ENCODE measurements at places on chromosomes 5 and 9.

DNA sequence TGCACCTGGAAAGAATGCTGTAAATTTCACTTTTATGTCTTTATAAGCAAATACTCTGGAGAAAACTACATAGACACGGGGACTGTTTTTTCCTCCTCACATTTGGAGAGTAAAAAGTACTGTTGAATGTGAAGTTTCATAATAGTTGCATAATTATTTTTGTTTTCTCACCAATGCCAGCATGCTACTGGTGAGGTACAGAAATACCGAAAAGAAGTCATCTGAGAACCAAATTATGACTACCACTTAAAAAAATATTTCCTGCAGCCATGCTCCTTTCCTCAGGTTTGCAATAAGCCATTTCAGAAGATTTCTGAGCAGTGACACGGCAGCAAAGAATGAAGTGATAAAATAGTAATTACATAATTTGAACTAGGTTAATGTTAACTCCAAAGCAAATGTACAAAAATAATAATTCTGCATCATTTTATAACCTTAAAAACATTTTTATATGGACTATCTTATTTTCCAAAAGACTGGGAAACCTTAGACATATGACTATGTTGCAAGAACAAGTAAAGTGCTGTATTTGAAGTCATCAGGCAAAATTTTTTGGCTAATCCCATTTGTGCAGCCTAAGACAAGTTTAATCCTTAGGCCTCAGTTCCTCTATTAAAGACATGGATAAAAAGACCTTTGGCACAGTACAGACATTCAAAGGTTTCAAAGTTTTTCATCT, 144.7 kb downstream of the PCSK1 start:
- DNase-seq, result no peak

DNA sequence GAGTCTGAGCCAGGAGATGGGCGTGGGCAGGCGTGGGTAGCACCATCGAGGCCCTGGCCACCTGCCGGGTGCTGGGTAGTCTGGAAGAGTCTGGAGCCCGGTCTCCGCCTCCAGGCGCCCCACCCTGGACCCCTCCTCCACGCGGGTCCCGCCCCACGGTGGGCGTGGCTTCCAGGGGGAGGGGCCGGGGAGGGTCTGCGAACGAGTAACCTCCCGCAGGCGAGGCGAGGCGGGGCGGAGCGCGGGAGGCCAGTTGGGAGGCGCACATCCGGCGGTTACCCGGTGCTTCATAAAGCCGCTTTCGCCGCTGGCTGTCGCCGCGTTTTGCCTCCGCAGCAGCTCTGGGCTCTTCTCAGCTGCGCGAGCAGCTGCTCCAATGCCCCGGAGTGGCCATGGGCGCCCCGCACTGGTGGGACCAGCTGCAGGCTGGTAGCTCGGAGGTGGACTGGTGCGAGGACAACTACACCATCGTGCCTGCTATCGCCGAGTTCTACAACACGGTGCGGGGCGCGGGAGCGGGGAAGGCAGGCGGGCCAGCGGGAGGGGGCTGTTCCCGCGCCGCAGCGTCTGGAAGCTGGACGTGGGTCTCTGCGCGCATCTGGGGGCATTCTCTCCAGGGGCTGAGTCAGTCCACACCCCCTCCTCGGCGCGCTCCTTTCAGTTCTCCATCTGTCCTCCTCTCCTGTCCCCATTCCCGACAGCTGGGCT, at the start of gene ACER2:
Gene ACER2, plus strand, starts transcription at position 317 of the 708 bp plus-strand sequence. Its CDS starts 76 bp downstream, at position 393.
- peak; percentile 96 for DNase-seq

DNA sequence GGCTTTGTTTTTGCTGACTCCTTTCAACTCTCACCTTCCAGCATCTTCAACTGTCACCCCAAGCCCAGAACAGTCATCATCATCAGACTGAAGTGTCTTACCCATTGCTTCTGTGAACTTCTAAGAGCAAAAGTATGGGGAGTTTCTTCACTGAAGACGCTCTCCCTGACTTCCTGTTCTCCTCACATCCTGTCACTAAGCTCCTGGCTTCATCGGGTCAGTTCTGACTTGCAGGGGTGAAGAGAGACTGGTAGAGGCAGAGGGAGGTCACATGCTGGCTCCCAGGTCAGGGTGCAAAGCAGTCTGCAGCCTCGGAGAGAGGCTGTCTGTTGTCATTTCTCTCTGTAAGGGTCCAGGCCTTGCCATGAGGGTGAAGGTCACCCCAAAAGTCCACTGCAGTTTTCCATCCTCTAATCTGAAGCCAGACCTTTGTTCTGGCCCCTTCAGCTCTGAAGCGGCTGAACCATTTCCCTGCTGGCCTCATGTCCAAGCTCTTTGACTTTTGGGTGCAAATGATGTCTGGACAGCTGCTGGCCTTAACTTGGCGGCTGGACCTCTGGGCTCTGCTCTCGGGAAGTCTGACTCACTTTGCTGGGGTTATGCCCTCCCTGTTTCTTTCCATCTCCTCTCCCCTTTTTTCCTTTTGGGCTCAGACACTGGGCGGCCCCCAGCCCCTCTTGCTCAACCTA, 305.0 kb downstream of the RAB3C start:
- DNase-seq, result peak; percentile 68

DNA sequence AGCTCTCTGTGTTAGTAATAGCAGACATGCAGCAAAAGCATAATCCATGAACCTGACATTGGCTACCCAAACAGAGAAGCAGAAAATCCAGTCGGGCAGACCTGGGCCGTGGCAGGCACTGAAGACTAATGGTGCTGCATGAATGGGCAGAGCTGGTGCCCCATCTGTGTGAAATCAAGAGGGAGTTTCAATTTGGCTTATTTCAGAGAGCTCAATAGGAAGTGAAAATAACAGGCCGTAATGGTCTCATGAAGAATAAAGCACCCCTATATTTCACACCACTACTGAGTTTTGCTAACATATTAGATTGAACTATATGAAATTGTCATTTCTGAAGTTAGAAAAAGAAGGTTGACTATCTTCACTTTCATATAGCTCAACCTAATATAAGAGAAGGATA, 149.7 kb downstream of the ENC1 start:
- no peak for DNase-seq

DNA sequence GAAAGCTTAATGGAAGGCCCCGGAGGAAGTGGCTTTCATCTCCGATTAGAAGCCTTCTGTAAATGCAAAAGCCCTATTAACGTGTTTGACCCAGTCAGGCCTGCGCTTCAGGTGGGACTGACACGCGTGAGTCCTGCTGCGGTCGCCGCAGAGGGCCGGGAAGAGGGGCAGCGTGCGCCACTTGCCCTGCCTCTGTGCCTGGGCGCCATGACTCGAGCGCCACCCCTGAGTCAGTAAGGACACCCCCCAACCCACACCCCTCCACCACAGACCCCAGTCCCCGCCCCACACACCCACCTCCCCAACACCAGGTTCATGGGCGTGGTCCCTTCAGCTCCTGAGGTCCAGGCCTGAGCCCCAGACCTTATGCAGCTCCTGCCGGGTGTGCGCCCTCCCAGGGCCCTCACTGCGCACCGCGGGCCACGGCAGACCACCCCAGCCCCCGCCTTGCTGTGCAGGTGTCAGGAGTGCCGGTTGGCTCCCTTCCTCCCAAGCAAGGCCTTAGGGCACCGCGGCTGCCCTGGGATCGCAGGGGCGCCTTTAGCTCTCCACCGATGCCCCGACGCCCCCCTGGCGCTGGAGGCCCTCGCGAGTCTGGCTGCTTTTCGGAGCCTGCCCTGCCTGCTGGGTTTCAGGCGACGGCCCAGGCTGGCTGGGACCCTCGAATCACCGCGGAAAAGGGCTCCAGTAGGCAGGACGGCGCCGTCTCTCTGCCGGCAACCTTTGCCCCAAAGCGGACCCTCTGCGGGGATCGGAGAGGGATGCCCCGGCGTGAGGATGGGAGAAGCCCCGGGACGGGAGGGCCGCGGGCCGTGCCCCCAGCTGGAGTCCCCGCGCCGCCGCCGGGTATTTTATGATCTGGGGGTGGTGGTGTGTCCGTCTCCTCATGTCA, 625 bp upstream of the OLFM1 start:
- DNase-seq, result no peak

- no peak for DNase-seq
Observed at GRCh38 chr9:32414856-32415255, 30.4 kb downstream of the ACO1 start.

- DNase-seq, result no peak
Observed at GRCh38 chr9:129647635-129648034, 5.7 kb upstream of the ASB6 start.

- DNase-seq, result no peak
Observed at GRCh38 chr9:135833864-135834263, 73.5 kb downstream of the CAMSAP1 start.

- no peak for DNase-seq
Observed at GRCh38 chr9:137647096-137647714, 28.4 kb downstream of the EHMT1 start.

Measured in sigmoid colon (tissue), 7 donors.